ENCODE measurements at places on chromosomes 6 and 20.

GRCh38 chr20:58130581-58130980 is 97.9 kb downstream of the ANKRD60 start:
- peak; percentile 22 for DNase-seq

DNA sequence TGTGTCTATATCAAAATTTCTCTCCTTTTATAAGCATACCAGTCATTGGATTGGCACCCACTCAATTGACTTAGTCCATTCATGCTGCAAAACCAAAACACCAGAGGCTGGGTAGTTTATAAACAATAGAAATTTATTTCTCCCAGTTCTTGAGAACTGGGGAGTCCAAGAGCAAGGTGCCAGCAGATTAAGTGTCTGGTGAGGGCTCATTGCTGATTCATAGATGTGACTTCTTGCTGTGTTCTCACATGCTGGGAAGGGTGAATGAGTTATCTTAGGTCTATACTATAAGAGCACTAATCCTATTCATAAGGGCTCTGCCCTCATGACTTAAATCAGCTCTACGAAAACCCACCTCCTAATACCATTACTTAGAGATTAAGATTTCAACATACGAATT is 501.4 kb downstream of the EPM2A start:
- no peak for DNase-seq

- no peak for DNase-seq
Observed at GRCh38 chr6:6796818-6797217, 208.3 kb downstream of the LY86 start.

- DNase-seq = no peak
Observed at GRCh38 chr6:37225350-37226169, 32.0 kb upstream of the TBC1D22B start.

DNA sequence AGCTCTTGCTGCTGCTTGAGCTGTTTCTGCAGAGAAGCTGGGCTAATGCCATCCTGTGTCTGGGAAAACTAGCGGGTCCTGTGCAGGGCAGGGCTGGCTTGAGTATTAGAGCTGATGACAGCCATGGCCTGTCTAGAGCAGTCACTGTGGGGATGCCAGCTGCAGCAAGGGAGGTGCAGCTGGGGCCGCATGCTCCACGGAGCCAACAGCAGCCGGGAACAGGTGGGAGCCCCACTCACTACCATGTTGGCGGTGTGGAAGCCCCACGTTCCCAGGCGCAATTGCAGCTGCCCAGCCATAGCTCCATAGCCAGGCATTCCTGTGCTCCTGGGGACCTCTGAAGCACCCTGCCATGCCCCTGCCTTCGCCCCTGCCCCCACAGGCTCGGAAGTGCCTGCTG is 212.9 kb downstream of the TFAP2C start:
- no peak for DNase-seq

DNA sequence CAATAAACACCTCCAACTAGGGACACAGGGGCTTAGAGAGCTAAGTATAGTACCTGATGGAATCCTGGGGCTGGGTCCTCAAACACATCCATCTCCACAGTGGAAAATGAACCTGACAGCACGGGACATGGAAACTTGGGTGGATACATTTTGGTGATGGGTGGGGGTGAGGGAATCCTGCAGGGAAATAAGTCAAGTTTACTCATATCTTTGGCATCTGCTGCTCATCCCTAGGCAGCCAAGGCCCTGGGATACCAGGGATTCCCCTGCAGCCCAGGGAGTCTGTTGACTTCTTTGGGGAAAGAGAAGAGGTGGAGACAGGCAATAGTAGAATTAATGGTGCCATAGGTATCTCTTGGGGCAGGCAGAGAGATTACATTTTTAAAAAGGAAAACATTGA is 6.6 kb downstream of the APOBEC2 start:
- DNase-seq = no peak

- DNase-seq = peak; percentile 61
Observed at GRCh38 chr6:13908955-13909381, 15.8 kb upstream of the RNF182 start.

- DNase-seq = no peak
Observed at GRCh38 chr6:650098-650497, 6.8 kb downstream of the HUS1B start.

GRCh38 chr6:161130541-161130940 is 139.0 kb downstream of the MAP3K4 start:
- no peak for DNase-seq

GRCh38 chr6:115441651-115442050 is 619.0 kb downstream of the FRK start:
- no peak for DNase-seq

DNA sequence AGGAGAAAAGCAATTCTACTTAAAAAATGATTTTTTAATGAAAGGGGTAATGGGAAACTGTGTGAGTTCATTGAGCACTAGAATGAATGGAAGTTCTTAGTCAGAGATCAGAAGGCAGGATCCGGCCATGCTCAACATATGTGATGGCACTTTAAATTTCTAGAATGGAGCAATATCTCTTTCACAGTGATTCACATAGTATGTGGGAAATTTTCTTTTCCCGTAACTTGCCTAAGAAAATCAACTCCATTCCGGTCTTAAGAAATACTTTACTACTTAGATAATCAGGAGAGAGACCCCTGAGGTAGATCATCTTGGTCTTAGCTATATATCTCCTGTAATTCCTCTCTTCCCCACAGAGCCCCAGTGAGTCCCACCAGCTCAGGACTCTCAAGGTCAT is 131.8 kb downstream of the SCML4 start:
- no peak for DNase-seq

- no peak for DNase-seq
Observed at GRCh38 chr6:71608646-71609045, 277.7 kb upstream of the RIMS1 start.

- no peak for DNase-seq
Observed at GRCh38 chr20:37989601-37990295, 43.5 kb downstream of the TTI1 start.

GRCh38 chr6:26323525-26324294 is 41.3 kb upstream of the BTN3A2 start:
- no peak for DNase-seq

DNA sequence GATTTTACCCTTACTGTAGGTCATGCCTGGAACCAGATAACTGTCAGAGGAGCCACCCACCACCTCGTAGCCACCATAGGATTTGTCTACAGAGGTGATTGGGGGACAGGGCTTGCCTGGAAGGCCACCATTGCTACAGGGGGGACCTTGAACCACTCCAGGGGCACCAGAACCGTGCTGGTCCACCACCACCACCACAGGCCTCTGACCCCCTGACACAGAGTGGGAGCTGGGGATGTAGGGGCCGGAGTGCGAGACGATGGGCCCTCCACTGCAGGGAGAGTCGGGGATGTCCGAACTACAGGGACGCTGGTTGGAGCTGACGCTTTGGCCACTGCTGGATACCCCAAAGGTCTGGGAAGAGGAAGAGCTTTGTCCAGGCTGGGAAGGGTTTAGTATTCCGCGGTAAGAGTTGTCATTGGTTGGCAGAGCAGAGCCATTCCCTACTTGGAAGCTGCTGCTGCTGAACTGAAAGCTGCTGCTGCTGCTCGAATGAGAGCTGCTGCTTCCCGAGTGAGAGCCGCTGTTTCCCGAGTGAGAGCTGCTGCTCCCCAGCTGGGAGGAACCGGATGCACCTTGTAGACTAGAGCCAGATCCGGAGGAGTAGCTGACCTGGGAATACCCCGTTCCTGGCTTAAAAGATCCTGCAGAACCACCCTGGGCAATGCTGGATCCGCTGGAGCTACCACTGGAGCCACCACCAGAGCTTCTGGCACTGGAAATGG is 2.2 kb downstream of the PSORS1C1 start:
- no peak for DNase-seq

DNA sequence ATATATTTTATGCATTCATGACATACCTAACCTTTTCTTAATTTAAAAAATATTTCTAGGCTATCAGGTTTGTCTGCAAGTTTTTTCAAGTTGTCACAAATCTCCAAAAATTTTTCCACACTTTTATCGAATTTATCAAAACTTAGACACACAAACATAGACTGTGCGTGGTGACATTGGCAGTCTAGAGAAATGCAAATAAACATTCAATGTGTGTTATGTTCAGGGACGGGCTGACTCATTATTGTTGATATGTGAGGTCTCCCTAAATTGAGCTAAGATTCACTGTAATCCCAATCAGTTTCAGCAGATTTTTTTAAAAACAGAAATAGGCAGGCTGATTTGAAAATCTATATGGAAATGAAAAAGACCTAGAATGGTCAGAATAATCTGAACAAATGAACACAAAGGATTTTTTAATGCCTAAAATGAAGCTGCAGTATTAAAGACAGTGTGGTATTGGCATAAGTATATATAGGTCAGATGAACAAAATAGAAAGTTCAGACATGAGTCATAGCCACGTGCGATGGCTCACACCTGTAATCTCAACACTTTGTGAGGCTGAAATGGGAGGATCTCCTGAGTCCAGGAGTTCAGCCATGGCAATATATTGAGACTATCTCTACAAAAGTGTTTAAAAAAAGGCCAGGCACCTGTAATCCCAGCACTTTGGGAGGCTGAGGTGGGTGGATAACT is 19.2 kb downstream of the BLTP3A start:
- DNase-seq = no peak

- no peak for DNase-seq
Observed at GRCh38 chr20:61246269-61246668, 5.8 kb upstream of the CDH4 start.

- no peak for DNase-seq
Observed at GRCh38 chr6:24721461-24722215, 2.7 kb upstream of the C6orf62 start.

- no peak for DNase-seq
Observed at GRCh38 chr20:57261457-57262251, 4.8 kb downstream of the BMP7 start.

DNA sequence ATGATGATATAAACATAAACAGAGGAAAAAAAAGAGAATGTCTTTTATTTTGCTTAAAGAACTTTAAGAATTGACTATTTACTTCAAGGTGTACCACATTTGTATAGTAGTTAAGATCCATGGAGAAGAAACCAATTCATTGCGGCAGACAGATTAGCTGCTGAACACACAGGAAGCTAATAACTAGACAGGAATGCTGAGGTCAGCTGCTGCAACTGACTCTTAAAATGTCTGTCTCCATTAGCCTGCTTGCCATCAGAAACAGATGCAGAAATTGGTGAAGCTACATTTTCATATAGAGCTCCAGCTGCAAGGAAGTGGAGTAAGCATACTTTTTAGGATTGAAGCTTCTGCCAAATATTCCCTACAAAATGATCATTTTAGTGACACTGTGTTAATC is 939.5 kb downstream of the EPHA7 start:
- no peak for DNase-seq

DNA sequence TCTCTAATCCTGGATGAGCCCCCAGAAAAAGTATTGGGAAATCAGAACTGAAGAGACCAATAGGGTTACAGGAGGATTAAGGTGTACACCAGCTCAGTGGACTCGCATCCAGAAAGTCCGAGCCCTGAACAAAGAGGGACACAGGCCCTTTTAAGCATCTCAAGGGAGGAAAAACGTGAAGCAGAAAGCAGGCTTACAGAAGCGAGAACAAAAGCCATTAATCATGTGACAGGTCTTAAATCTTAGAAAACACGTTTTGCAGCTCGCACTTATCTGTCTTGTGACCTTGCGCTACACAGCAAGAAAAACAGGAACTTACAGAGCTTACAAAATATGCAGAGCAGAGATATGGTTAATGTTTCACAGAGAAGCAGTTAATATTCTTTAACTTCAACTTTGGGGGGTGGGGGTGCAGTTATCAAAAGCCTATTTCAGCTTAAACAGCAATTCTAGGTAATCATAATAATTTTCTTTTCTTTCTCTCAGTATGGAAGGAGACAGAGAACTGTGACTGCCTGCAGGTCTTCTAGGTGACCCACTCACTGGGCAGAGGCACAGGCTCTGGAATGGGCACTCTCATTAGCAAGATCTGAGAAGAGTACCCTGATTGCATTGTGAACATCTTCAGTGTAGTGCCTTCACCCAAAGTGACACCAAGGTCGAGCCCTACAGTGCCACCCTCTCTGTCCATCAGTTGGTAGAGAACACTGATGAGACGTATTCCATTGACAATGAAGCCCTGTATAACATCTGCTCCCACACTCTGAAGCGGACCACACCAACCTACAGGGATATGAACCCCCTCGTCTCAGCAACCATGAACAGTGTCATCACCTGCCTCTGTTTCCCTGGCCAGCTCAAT is 65.0 kb upstream of the MOCS1 start:
- no peak for DNase-seq

GRCh38 chr6:104402572-104402971 is 457.1 kb downstream of the HACE1 start:
- DNase-seq = no peak

DNA sequence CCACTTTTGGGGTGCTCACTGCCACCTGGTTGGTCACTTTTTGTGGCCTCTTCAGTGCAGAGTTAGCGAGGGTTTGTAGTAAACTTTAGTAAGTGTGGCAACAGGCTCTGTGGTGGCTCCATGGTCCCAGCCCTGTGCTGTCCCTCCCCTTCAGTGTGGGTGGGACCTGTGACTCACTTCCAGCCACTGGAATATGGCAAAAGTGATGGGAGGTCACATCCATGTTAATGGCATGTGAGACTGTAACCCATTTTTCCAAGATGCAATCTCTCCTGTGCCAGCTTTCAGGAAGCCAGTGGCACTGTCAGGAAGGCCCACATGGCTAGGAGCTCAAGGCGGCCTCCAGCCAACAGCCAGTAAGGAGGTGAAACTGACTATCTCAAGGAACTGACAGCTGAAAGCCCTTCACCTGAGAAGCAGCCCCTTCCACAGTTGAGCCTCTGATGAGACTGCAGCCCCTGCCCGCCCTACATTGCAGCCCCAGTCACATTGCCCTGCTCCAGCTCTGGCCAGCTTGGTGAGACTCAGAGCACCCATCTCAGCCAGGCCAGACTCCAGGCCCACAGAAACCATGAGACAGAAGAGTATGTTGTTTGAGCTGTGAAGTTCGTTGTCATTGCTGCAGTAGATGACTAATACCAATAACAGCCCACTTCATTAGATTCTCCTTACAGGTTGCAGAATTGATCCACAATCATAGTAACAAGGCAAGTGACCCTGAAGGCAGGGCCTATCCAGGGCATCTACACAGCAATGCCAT is 13.1 kb upstream of the CST7 start:
- DNase-seq = no peak

DNA sequence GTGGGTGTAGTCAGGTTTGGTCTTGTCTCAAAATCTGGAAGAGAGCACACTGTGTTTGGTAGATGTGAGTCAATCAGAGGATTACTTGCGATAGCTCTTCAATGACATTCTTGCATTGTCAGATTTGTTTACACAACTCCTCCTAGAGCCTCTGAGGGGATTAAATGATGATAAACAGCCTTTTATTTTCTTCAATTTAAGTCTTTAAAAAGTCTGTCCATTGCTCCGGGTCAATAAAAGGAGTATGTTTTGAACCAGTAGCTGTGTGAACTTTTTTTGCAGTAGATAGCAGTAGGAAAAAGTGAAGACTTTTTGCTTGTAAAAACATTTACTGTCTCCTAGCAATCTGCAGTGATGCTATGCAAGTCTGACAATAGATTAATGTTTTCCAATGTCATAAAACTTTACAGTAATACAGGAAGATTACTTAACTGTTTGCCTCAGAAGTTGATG is 49.9 kb downstream of the GJA1 start:
- DNase-seq = peak; percentile 22
